ENCODE measurements at places on chromosomes 16 and 17. TPM values are rescaled to one million over a fixed set of nuclear protein-coding genes. Genes with fewer than 3 reads are reported as not detected.

The DPEP3 gene
- total RNA-seq, result not detected

The PSMD3 gene
- total RNA-seq, result 56.8 TPM

The KRT28 gene
- not detected for total RNA-seq

The IGF2BP1 gene
- 2.5 TPM for total RNA-seq

The C16orf46 gene
- total RNA-seq, result 0.34 TPM

The PRR29 gene
- 0.52 TPM for total RNA-seq

The GSE1 gene
- 22.6 TPM for total RNA-seq

The NGFR gene
- 0.26 TPM for total RNA-seq

The RASD1 gene
- 0.79 TPM for total RNA-seq

The RAB11FIP4 gene
- 0.16 TPM for total RNA-seq

The USH1G gene
- total RNA-seq, result under 0.01 TPM

The PIK3R5 gene
- total RNA-seq, result not detected

The KSR1 gene
- 4.4 TPM for total RNA-seq

The CCL2 gene
- 1.4 TPM for total RNA-seq

All from bronchial smooth muscle cell (primary cell).